Cortex of kidney (tissue), 1 donor: ENCODE measurements at places on chromosomes 7 and 10.

DNA sequence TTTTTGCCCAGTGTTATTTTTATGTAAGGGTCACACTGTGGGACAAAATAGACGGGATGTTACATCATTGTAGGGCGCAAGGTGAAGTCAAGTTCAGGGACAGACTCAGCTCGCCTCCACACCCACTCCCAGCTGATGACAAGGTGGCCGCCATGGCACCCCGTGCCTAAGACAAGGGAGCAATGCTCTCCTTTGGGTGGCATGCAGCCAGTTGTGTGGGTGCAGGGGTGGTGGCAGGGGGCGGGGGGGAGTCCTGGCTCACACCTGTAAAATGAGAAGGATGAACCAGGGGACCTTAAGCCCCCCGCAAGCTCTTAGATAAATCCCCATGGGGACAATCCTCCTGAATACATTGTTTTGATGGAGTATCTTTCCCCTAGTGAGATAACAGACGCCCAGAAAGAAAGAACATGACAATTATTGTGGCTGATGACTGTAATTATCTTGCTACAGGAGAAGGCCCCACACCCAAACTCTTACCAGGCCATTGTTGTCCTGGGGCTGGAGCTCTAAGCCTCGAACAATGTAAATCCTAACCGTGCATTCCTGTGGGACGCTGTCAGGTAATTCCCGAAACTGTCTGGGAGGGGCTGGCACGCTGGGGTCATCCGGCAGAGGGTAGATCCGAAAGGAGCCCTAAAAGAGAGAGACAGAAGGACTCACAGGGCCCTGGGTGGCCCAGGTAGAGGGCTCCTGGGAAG, 148.7 kb downstream of the MYOF start:
- no peak for DNase-seq

GRCh38 chr7:7706556-7707172, 11.7 kb downstream of the RPA3 start:
- DNase-seq, result no peak

DNA sequence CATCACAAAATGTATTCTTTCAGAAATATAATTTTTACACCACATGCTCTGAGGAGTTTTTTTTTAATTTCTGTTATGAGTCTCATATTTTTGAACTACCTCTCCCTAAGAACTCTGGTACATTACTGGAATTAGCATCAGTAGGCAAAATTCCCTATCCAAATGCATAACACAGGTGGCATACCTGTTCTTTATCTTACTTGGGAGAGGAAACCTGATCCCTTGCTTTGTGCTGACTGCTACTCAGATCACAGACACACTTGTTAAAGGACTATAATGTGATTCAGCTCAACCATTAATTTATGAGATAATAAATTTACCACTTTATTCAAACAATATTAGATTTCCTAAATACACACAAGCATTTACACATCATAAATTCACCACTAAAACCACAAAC, 617.2 kb downstream of the GRM8 start:
- DNase-seq, result no peak

DNA sequence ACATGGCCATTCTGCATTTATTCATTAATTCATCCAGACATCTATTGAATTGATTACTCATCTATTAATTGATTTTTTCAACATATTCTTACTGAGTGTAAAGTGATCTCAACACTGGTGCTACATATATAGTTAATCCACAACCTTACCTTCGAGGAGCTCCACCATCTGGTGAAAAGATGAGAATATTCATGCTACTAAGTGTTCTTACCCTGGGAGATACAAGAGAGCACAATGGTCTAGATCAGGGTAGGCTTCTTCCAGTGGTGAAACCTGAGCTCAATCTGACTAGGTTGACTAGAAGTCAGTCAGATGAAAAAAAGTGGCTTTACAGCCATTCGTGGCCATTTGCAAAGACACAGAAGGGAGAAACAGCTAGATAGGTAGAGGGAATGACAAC, 507.4 kb downstream of the ANKRD7 start:
- no peak for DNase-seq

GRCh38 chr7:91953618-91954017, 13.0 kb downstream of the AKAP9 start:
- DNase-seq, result no peak

GRCh38 chr10:97542169-97543024, 30.2 kb upstream of the ANKRD2 start:
- DNase-seq, result no peak

- DNase-seq, result no peak
Measured at GRCh38 chr7:107201795-107202450, 33.1 kb downstream of the HBP1 start.

- DNase-seq, result no peak
Measured at GRCh38 chr7:74461970-74462706, 8.4 kb downstream of the GTF2IRD1 start.

DNA sequence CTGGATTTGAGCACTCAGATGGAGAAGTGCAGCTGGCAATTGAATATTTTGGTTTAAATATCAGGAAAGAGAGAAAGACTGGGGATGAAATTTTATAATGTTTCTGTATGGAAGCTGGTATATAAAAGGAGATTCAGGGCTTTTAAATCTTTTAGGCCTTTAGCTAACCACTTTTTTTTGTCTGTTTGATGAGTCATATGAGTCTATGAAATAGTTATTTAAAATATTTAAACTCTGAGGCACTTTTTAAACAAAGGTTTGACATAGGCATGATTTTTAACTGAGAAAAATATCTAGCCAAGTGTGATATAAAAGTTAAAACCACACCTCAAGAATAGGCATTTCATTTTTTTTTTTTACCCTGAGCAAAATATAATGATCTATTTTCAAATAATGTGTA, 944.3 kb downstream of the GATA3 start:
- no peak for DNase-seq

- no peak for DNase-seq
Measured at GRCh38 chr10:98201760-98202159, 66.2 kb downstream of the LOXL4 start.

DNA sequence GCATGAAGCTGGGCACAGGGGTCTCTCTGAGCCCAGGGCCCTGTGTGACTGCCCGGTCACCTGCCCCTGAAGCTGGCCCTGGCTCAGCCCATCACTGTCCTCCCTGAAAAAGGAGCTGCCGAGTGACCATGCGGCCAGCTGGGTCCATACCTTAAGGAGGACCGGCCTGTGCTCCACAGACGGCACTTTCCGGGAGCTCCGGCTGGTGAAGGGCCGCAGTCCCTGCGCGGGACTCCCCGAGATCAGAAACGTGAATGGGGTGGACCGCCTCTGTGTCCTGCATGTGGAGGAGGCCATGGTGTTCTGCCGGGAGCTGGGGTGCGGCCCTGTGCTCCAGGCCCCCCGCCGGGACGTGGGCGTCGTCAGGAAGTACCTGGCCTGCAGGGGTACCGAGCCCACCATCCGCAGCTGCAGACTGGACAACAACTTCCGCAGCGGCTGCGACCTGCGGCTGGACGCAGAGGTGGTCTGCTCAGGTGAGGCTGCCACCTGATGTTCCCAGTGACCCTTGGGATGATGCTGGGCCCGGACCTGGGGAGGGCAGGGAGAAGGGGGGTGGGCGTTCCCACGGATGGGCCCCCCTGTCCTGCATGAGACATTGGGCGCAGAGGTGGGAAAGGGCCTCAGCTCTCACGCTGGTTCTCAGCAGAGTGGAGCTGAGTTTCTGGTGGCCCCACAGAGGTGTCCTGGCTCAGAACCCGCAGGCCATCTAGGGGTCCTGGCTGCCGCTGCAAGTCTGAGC, 3.5 kb downstream of the SCART1 start:
- DNase-seq, result no peak

- no peak for DNase-seq
Measured at GRCh38 chr10:44853148-44853734, 57.9 kb upstream of the TMEM72 start.

DNA sequence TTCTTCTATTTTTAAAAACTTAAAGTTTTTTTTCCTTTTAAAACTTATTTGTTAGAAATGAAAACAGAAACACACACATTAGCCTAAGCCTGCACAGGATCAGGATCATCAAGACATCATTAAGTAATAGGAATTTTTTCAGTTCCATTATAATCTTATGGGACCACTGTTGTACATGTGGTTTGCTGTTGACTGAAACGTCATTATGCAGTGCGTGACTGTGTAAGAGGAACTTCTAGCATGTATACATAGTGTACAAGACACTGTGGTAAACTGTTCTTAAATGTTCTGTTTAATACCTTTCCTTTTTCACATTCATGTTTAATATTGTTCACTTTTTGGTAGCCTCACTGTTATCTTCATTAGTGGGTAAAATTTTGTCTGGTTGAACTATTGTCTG, 12.1 kb downstream of the ENTPD7 start:
- DNase-seq, result no peak

DNA sequence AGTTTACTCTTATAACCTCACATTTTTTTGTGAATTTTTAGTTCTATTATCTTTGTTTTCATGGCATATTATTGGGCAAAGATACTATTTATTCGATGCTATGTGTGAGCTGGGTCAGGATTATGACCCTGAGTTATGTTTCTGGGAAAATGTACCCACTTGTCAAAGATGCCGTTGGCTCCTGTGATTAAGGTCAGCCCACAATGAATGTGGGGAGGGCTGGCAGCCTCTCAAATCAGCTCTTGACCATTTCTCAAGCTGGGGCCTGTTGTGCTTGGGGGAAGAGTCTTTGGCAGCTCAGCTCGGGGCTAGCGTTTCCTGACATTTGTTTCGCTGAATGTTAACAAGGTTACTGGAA, 97.5 kb downstream of the TCF7L2 start:
- DNase-seq, result no peak

- DNase-seq, result no peak
Measured at GRCh38 chr7:80847027-80847426, 71.8 kb downstream of the SEMA3C start.

DNA sequence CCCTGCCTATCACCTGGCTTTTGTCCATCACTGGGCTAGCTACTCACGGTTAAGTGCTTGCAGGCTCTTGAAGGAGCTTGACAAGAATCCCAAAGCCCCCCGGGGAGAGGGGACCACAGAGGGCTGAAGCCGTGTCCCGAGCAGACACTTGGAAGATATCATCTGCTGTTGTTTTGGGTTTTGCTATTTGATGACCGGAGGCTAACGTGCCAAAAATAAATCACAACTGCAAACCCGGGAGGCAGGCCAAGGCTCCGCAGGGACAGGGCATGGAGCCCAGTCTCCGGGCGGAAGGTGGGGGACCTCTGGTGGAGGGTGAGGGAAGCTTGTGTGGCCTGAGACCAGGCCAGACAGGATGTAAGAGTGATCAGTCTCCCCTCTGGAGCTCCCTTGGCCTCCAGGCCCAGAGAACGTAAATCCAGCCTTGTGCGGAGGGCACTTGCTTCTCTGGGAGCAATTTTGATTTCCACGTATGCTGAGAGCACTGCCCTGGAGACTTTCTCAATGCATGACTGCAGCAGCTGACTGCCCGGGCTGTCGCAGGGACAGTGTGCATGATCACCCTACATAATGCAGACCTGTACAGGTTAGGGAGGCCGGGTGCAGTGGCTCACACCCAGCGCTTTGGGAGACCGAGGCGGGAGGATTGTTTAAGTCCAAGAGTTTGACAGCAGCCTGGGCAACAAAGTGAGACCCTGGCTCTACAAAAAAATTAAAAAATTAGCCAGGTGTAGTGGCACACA, at the start of gene PHKG1:
Gene PHKG1, minus strand, starts transcription at position 164 of the 743 bp plus-strand sequence. CDS start 4,011 bp downstream, outside the sequence.
- no peak for DNase-seq

DNA sequence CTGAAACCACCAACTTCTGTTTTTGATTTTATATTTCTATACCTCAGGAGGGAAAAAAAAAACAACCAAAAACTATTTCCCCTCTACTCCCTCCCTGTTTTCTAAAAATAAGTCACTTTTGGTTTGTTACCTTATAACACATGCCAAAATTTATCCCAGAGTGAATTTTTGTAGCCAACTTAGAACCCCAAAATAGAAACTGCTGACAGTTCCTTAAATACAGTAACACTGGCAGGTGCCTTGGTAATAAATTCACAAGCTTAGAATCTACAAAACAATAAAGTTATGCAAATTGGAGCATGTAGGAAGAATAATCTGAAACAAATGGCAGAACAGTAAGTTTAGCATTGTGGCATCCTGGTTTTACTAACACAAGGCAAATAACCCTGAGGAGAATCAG, 165.0 kb upstream of the HDAC9 start:
- DNase-seq, result no peak
